ENCODE measurements at places on chromosomes 6 and 20.
A peak's percentile ranks its signal among the peaks of the same experiment; 100 is the strongest.

GRCh38 chr6:149831308-149831820, 32.8 kb downstream of the LRP11 start:
- DNase-seq, result no peak

GRCh38 chr6:128025478-128025877, 124.6 kb upstream of the THEMIS start:
- DNase-seq, result no peak

- no peak for DNase-seq
Measured at GRCh38 chr20:31572042-31572700, 32.9 kb upstream of the ID1 start.

DNA sequence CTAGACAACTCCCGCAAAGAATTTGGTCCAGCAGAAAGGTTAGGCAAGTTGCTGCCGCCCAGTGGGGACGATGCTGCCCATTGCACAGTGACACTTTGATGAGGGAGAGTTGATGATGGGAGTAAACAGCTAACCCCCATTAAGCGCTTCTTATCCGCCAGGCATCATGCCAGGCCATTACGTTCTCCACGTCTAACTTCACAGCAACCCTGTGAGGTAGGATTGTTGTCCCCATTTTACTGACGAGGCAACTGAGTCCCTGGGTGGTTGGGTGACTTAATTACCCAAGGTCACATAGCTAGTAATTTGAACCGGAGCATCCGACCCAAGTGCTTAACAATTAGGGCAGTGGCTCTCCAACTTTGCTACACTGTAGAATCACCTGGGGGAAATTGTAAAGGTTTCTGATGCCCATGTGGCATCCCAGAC, 738 bp downstream of the RALGAPB start:
- DNase-seq, result no peak

- no peak for DNase-seq
Measured at GRCh38 chr6:14180609-14181008, 63.0 kb downstream of the CD83 start.

- no peak for DNase-seq
Measured at GRCh38 chr6:2968600-2969135, 2.7 kb downstream of the SERPINB6 start.

- DNase-seq, result no peak
Measured at GRCh38 chr20:31866221-31866620, 4.1 kb downstream of the DUSP15 start.

- DNase-seq, result no peak
Measured at GRCh38 chr6:5191222-5191621, 69.5 kb downstream of the LYRM4 start.

DNA sequence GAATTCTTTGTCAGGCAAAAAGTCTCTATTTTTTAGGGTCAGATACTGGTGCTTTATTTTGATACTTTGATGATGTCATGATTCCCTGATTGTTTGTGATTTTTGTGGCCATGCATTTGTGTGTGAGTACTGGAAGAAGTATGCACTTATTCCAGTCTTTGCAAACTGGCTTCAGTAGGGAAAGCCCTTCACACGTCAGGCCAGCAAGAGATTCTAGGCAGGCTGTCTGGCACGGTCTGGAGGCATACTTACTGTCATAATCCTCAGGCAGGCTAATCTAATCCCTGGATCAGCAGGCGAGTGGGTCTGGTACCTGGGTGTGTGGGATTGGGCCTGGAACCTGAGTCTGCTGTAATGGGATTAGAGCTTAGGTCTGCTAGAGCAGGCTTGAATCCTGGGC, 391.8 kb upstream of the MMS22L start:
- no peak for DNase-seq

DNA sequence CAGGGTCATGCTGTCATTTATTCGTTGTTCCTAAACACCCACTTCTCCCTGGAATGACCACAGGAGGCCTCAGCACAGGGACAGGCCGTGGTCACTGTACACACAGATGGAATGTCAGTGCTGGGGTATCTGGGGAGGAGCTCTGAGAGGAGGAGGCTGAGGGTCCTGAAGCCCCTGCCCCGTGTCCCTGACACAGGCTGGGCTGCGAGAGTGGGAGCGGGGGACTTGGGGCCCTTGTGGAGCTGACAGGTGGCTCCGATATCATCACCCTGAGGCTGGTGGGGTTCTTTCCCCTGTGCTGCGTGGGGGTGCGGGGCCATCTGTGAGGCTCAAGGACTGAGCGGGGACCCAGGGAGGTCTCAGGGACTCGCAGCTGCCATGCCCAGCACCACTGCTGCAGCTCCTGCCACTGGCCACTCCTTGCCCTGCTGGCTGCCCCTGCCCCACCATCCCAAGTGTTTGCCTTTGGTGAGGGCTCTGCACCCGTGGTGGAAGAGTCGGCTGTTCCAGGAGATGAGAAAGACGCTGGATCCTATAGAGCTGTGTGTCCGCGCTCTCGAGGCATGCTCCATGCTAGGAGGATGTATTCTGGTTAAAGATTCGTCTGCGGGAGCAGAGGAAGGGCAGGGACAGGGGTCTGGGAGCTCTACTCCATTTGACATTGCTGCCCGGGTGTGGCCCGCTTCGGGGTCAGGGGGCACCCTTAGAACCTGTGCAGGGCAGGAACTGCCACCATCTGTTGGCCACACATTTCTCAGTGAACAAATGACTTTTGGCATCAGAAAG, 18.9 kb downstream of the NPEPL1 start:
- no peak for DNase-seq

- no peak for DNase-seq
Measured at GRCh38 chr20:62928246-62928939, 2.1 kb upstream of the DIDO1 start.

DNA sequence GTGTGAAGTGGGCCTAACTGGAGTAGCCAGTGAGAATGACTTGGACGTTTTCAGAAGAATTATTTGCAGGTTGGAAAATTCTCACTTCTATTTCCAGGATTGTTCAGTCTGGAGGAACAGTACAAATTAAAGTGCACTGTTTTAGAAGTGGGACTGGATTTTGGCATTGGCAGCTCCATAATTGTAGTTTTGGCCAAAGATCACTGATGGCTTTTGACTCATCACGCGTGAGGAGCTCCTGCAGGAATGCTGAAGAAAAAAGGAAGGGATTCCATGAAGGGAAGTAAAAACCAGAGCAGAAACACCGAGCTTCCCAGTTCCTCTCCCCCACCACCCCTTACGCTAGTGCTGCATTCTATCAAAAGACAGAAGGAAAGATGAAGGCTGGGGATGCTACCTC, 103.5 kb downstream of the JARID2 start:
- DNase-seq, result no peak

GRCh38 chr6:151847064-151847463, 39.6 kb downstream of the ESR1 start:
- DNase-seq, result peak; percentile 28

DNA sequence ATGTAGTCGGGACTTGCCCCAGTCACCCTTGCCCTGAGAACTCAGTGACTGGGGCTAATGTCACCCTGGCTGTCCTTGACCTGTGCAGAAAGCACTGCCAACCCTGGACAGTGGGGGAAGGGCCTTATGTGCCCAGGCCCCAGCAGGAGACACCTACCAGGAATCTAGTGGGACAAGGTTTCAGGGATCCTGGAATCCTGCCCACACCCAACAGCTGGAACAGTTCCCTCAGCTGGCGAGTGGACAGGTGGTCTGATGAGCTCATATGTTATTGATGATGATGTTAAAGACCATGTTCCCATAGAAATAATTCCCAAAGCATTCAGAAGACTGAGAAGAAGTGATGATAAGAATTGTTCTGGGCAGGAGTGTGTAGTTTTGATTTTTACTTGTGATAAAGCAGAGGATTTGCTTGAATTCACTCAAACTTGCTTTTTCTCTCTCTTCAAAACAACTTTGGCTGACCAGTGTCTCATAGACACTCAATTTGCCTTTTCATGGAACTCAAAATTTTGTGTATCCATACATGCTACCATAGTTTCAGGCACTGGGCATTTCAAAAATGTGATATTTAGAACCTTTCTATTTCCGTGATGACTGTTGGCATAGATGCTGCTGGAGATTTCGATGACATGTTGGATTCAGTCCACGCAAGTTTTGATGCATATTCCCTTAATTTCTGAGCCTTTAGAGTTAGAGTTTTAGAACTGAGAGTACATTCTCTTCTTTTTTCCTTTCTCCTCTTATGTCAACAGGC, 79.3 kb downstream of the SLC22A3 start:
- DNase-seq, result peak; percentile 52

- DNase-seq, result no peak
Measured at GRCh38 chr6:16632101-16632500, 129.2 kb downstream of the ATXN1 start.

- DNase-seq, result peak; percentile 77
Measured at GRCh38 chr20:31833130-31833930, 12.1 kb downstream of the FOXS1 start.

- no peak for DNase-seq
Measured at GRCh38 chr6:137334884-137335283, 115.7 kb upstream of the IFNGR1 start.

DNA sequence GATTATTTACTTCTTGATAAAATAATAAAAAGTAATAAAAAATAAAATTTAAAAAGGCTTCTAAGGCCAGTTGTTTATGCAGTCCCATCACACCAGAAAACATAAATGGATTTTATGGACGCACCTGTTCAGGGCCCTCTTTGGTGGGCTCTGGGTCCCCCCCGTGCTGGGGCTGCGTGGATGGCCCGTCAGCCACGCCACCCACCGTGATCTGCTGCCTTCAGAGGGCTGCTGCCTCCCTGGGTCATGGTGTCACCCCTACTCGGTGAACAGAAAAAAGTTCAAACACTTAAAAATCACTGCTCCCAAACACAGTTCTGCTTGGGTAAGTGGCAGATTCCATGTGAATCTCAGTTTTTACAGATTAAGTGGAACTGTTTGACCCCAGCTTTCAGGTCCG, 447.6 kb upstream of the AGPAT4 start:
- DNase-seq, result no peak

- DNase-seq, result peak; percentile 62
Measured at GRCh38 chr6:41278699-41279405, 7.6 kb downstream of the TREM1 start.

GRCh38 chr20:44609006-44609515, 26.7 kb downstream of the PKIG start:
- DNase-seq, result no peak

DNA sequence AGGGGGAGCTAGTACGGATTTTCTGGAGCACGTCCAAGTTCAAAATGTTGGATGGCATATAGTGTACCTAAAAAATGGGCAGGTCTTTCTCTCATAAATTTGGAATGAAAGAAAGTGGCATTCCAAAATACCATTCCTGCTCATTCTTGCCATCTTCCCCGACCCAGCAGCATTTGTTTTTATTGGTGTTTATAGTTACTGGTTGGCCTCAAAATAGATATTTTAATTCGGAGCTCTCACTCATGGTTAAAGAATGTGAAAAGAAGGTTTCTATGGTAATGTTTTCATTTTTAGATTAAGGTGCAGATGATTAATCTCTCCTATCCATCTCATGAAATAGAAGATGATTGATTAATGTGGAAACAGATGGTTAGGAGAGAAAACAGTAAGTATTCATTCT, 204.5 kb downstream of the HIVEP2 start:
- DNase-seq, result no peak

DNA sequence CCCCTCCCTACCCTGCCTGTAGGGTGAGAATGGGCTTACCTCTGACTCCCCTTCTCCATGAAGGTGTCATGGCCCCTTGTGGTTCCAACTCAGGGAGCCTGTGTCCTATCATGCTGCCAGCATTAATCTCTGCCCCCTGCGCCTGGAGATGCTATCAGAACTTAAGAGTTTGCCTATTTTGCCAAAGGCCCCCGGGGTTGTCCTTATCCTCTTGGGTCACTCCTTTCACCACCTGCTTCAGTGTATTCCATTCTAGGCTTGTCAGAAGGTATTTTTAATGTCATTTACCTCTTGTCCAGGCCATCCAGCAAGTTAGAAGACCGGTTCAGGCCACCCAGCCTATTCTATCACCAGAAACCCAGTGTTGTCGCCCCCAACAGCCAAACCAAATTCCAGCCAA, 10.5 kb downstream of the RRBP1 start:
- DNase-seq, result no peak

DNA sequence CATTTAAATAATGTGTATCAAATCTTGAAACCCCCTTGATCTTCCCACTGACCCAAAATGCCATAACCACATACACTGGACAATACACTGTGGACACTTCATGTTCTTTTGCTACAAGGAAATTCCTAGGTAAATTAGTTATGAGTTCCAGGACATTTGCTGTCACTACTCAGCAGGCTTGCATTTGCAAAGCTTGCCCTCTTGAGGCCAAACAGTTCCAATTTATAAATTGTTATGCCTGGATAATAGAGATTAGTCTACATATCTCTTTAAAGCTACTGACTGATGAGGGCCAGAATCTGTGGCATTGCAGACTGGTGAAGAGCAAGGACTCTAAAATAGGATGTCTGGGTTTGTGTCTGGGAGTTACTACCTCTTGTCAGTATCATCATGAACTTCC, 17.4 kb upstream of the RAB32 start:
- DNase-seq, result no peak

DNA sequence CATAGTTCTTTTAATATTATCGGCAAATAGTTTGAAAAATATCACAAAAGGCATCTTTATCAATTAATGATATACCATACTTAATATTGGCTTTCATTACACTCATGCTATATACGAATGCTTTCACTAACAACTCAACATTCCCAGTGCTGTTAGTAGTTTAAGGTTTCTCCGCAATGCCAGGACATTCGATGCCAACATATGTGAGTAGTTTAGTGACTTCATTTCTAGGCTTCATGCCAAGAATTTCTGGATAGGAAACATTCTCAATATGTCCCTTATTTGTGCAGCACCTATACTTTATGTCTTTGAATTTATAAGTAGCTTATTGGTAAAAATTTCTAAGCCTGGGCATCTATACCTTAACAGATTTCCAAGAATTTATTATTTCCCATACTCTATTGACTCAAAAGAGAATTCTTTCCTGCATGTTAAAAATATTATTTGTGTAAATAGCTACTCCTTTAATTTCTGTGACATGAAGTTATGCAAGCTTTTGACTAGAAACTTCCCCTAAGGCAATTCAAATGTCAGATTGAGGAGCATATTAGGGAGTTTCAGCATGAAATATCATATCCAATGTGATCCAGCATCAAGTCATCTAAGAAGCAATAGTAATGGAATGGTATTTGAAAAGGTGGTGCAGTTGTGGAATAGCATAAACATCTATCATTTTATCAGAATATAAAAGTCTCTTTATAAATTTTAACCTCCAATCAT, 236.0 kb upstream of the STXBP5 start:
- DNase-seq, result no peak

DNA sequence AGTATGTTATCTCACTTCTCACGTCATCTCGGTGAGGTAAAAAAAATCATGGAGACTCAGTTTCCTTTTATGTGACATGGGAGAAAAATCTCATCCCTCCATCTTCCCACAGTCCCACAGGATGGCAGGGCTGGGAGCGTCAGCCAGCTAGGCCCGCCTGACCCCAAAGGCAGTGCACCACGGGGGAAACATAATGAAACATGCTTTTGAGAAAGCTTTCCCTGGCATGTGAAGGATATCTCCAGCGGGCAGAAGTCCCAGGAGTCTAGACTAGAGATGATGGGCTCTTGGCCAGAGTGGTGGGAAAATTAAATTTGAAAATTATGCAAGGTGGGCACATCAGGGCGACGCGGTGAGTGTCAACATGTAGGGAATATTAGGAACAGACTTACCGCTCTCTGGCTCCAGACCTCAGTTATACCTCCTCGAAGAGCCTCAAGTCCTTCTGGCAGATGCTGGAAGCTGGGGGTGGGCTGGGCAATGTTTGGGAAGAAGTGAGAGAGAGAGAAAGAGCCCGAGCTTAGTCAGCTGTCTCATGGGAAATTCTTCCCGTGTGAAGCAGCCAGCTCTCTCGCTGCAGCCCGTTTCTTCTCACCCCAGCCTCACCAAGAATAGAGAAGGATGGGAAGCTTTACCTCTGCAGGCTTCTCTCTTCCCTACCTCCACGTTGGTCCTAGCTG, 52.3 kb downstream of the MOCS1 start:
- DNase-seq, result peak; percentile 69
